ENCODE measurements at places on chromosomes 3 and 15.

GRCh38 chr3:172658344-172659245, 52.3 kb downstream of the NCEH1 start:
- peak; percentile 99 for DNase-seq

GRCh38 chr3:87350367-87351199, 74.2 kb upstream of the POU1F1 start:
- peak; percentile 33 for DNase-seq

- DNase-seq, result no peak
Observed at GRCh38 chr15:44537735-44538240, 841 bp downstream of the EIF3J start.

DNA sequence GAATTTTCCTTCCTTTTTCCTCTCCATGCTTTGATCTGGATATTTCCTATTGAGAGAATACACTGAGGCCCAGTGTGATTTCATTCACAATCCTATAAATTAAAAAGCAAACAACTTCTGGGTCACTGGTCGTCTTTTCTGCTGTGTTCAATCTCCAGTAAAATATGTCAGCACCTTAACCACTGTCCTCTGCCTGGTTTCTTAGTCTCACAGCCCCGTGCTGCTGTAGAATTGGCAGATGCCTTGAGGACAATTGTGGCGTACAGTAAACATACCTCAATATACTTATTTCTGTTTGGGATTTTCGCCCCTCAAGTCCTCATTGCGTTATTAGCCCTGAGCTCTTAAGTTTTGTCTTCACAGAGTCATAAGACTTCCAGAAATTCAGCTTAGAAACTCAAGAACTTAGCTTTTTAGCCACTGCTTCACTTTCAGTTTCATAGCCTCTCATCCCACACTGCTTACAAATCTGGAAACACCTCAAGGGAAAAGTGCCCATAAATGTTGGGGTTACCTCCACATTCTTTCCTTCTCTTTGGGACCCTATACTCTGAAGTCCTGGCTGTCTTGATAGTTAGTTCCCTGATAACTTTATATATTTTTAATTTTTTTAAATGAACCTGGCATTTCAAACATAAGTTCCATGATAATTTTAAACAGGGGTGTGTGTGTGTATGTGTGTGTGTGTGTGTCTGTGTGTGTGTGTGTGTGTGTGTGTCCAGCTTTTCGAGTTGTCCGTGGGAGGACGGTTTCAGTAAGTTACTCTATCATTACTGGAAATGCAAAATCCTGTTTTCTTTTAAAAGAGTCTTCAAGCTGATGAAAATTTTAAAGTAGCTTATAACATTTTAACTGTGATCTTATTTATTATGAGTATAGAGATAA, 238.4 kb upstream of the CTDSPL start:
- no peak for DNase-seq

DNA sequence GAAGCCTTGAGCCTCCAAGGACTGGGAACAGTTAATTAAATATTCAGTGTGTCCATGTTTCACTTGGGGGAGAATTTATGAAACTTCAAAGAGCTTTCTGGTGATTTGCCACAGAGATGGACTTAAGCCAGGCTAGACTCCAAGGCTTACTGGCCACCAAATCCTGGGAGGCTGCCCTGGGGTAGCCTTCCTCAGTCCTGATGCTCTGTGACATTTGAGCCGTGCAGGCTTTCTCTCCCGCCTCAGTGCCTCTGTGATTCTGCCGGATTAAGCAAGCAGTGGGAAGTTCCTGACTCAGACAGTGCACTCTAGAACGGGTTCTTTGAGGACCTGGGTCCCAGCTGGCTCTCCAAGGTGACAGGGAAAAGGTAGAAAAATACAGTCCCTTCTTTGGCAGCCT, 314.7 kb upstream of the ICE2 start:
- DNase-seq, result no peak

DNA sequence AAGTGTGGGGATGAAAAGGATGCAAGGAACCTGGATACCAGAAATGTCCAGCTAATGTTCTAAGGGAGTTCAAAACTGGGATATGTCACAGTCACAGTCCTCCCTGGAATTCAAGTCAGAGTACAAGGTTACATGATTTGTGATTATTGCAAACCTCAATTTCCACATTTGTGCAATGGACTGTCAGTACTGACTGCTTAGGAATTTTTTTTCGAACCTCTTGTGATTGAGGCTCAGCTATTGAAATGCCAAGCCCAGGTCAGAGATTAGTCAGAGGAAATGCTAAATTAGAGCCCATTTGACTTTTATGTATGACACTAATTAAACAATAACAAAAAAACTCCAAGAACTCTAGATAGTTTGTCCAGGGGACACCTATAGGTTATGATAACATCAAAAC, 210.2 kb downstream of the THSD4 start:
- no peak for DNase-seq

- no peak for DNase-seq
Observed at GRCh38 chr3:34381243-34381642, 582.8 kb downstream of the PDCD6IP start.

DNA sequence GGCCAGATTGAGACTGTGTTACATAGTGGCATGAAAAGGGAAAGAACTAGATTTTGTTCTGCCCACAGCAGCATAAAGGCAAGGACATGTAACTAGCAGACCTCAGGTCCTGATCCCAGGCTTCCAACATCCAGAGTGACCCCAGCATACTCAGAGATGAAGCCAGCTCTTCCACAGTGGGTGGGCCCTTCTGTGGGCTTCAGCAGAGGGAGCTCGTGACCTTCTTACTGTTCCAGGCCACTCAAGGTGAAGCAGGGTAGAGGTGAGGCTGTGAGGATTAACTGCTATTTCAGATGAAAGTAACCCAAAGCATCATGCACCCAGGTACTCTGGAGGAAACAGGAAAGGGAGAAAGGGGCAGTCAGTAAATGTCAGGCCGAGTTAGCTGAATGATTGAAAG, 905 bp upstream of the SLC24A1 start:
- DNase-seq, result no peak

- DNase-seq, result no peak
Observed at GRCh38 chr15:46946953-46947352, 770.4 kb upstream of the SEMA6D start.

Measured in Panc1 (cell line).